Psoas muscle (tissue), 8 donors: ENCODE measurements at places on chromosomes 6 and 20.
A peak's percentile ranks its signal among the peaks of the same experiment; 100 is the strongest.

- DNase-seq, result no peak
Measured at GRCh38 chr20:45959956-45960630, 11.9 kb downstream of the ZNF335 start.

DNA sequence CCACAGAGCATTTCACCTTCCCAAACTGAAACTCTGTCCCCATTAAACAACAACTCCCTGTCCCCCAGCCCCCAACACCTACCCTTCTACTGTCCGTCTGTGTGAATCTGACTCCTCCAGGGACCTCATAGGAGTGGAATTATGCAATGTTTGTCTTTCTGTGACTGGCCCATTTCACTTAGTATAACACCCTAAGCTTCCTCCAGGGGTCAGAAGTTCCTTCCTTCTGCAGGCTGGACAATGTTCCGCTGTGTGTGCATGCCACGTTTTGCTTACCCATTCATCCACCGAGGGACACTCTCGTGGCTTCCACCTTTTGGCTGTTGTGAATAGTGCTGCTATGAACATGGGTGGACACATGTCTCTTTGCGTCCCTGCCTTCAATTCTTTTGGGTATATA, 37.6 kb upstream of the MPC1 start:
- peak; percentile 7 for DNase-seq

DNA sequence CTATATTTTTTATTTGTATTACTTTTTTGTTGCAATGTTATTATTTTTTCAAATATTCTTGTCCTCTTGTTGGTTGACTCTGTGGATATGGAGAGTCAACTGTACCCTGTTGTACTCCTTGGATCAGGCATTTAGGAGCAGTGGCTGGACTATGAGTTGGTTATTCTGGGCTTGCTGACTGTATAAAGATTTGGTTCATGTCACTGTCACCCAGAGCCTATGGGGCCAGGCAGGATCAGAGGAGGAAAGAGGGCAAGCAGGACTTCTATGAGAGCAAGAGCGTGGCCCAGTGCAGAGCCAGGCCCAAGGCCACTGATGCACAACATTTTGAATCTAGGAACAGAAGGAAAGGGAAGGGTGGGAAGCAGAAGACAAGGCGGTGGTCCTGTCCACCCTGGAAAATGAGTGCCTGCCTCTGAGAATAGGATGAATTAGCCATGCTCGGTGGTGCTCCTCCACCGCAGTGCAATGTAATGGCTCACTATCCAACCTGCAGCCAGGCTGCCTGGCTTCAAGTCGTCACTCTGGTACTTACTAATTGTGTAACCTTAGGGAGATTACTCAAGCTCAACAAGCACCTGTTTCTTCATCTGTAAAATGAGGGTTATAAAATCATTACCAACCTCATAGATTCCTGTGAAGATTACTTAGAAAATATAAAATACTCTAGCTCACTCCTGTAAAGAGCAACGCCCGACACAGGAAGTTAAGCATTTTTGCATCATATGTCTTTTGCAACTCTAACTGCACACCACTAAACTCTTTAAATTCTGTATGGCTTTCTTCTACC, 192.1 kb downstream of the KCNQ5 start:
- DNase-seq, result peak; percentile 67

- peak; percentile 73 for DNase-seq
Measured at GRCh38 chr20:44491635-44492395, 16.1 kb downstream of the TTPAL start.
